MM.1S (cell line): ENCODE measurements at places on chromosomes 13 and 19.

DNA sequence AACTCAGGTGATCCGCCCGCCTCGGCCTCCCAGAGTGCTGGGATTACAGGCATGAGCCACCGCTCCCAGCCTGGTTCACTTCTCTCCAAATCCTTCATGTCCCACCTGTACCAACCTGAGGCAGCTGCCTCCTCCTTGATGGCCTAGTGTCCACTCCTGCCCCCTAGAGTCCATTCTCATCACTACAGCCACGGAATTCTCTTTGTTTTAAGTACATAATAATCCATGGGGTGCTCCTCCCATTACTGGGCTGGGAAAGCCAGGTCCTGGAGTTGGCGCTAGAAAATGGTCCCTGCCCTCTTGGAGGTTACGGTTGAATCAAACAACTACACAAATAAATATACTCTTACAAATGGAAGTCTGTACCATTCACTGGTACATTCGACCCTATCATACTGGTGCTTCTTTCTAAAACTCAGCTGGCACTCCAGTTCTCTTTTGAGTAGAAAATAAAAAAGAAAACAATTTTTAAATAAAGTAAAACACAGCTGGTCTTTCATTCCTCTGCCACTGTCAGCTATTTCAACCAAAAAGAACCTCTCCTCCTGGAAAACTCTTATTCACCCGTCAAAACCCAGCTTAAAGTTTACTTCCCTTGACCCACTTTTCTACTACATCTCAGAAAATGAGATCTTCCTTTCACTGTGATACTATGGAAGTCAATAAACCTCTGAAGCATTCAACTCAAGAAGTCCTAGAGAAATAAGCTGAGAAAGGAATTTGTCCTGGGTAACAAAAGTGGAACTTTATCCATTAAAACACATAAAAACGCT lies 22.4 kb upstream of the ARHGEF18 start:
- DNase-seq: peak; percentile 80

DNA sequence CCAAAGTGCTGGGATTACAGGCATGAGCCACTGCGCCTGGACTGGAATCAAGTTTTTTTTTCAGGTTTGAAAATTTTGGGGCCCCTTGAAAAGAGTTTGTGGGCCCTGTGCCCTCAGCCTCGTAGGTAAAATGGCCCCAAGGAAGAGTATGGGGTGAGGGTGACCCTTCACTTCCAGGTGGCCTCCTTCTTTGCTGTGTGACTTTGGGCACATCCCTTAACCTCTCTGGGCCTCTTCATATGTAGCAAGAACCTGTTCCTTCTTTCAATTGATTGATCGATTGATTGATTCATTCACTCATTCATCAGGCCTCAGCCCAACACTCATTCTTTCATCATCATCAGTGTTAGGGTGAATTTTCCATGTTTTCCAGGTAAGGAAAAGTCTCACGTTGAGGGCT lies 3.4 kb upstream of the TMEM221 start:
- DNase-seq: no peak

- DNase-seq: no peak
These were observed 31.5 kb upstream of the SLC15A1 start for GRCh38 chr13:98783856-98784478.

GRCh38 chr19:10878253-10878652 lies 6.9 kb downstream of the CARM1 start:
- peak; percentile 66 for DNase-seq

GRCh38 chr13:108812165-108812564 lies 182.8 kb downstream of the MYO16 start:
- no peak for DNase-seq
